ENCODE measurements at places on chromosomes 4 and X.

GRCh38 chrX:152079768-152080167 is 58.6 kb downstream of the MAGEA10 start:
- DNase-seq = no peak

DNA sequence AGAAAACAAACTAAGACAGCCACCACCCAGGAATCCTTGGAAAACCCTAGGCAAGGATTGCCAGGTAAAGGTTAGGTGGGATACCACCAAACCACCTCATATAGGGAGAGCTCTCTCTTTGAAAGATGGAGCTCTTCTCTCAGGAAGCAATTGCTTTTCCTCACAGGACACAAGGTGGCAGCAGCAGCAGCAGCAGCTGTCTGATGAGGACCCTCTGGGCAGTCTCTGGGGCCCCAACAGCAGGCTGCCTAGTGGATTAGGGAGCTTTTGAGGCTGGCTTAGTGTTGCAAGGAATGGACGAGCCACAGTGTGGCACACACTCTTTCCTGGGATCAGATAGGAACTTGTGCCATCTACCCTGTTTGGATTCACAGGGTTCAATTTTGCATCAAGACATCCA is 41.4 kb upstream of the CHRDL1 start:
- no peak for DNase-seq

GRCh38 chrX:71256856-71257255 is 2.9 kb upstream of the ZMYM3 start:
- DNase-seq = no peak

GRCh38 chr4:121597346-121597934 is 99.3 kb downstream of the ANXA5 start:
- DNase-seq = no peak

DNA sequence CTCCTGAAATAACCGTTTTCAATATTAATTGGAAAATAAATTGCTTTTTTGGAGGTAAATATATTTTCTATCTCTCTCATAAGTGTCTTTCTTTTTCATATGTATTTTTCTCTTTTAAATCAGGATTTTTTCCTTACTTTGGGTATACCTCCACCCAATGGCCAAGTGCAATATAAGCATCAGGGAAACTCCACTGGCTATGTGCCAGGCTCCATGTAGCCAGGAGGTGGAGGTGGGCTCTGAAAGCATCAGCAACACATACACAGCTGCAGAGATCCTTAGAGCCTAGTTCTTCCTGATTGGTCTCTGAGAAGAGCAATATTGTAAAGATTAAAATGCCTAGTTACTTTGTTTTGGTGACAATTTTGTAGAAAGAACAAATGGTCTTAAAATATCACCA is 3.4 kb downstream of the GABRA2 start:
- no peak for DNase-seq

DNA sequence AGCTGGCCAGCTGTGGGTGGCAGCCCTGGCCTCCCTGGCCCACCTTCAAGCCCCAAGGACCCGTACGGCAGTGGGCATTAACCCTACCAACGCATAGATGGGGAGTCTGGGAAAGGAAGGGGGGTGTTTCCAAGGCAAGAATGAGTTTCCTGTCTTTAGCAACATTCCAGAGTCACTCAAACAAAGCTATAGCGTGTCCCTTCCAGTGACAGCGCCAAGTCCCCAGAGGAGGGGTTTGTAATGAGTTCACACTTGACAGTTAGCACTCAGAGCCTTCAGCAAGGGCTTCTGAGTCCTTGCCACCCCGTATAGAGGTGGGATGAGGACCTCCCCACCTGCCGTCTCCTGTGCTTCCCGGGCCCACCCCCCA is 1.8 kb downstream of the BGN start:
- no peak for DNase-seq

DNA sequence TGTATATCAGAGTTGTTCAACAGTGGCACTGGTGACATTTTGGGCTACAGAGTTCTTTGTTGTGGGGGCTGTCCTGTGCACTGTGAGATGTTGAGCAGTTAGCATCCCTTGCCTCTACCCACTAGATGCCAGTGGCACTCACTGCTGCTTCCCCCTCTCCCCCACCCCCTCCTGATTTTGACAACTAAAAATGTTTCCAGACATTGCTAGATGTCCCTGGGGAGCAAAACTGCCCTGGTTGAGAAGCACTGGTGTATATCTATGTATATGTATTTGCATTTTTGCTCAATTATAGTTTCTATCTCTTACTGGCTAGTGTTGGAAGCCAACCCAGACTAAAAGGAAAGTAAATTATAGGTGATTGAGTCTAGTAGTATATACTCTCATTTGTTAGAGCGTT is 2.4 kb downstream of the TMEM131L start:
- DNase-seq = no peak

DNA sequence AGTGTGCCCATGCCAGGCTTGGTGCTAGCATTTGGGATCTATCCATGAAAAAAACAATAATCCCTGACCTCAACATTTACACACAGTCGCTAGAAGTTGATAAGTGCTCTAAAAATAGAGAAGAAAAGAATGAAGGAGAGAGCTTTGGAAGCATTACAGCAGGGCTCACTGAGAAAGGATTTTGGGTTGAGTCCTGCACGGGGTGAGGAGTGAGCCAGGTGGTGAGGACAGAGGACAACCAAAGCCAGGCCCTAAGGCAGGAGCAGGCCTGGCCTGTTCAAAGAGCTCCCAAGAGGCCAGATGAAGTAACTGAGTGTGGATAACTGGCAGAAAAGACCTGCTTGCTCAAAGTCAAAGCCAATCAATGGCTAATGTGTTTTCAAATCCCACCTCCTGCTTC is 20.7 kb upstream of the PROM1 start:
- no peak for DNase-seq

DNA sequence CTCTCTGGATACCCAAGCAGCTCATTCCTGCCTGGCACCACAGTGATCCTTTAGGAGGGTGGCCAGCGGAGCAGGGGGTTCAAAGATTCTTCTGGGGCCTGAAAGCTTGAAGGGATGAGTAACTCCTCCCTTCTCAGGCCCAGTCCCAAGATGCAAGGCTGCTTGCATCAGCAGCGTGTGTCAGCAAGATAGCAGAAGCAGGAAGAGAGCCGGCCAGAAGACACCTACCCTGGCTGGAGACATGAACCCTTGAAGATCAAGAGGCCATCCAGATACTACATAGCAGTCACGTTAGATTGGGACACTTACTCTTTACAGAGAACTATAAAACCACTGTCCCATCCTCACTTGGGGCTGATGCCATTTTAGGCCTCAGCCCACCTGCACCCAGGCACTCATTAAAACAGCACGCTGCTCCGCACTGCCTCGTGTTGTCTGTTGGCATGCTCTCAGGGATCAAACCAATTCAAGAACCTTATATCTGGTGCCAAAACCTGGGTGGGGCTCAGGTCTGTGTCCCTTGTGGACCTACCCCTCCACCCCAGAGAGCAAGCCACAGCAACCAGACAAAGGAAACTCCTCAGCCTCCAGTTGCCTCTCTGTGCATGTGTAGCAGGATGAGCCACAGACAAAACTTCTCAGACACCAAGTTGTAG is 6.5 kb downstream of the UGT2B17 start:
- DNase-seq = no peak

- DNase-seq = no peak
Measured at GRCh38 chr4:142557239-142557801, 288.8 kb downstream of the INPP4B start.

DNA sequence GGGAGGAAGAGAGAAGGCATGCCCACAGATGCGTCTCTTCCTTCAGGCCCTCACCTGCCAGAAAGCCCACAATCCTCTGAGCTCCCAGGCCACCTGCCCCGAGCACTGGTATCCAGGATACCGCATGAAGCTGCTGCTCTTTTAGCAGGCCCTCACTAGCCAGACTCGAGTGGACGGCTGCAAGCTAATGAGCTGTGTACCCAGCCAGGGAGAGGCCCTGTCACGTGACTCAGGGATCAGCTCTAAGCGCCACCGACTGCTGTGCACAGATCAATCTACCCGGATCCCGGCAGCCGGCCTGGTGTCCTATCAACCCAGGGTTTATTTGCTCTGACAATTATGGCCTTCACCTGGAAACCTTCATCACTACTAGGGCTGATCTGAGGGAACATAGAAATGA is 39.0 kb downstream of the BCOR start:
- no peak for DNase-seq

- DNase-seq = no peak
Measured at GRCh38 chr4:74583089-74583700, 138.3 kb downstream of the AREG start.
